ENCODE measurements at places on chromosomes 2 and 18.
A peak's percentile ranks its signal among the peaks of the same experiment; 100 is the strongest.

DNA sequence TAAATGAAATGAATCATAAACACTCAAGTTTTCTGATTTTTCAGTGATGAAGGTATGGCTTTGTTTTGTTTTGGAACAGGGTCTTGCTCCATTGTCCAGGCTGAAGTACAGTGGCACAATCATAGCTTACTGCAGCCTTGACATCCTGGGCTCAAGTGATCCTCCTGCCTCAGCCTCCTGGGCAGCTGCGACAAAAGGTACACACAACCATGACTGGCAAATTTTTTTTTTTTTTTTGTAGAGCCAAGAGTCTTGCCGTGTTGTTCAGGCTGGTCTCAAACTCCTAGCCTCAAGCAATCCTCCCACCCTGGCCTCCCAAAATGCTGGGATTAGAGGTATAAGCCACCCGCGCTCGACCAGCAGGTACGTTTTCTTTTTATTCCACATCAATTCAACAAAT, 22.5 kb upstream of the LRP2 start:
- no peak for DNase-seq

- peak; percentile 60 for DNase-seq
Measured at GRCh38 chr18:62450546-62451410, 72.0 kb upstream of the ZCCHC2 start.

DNA sequence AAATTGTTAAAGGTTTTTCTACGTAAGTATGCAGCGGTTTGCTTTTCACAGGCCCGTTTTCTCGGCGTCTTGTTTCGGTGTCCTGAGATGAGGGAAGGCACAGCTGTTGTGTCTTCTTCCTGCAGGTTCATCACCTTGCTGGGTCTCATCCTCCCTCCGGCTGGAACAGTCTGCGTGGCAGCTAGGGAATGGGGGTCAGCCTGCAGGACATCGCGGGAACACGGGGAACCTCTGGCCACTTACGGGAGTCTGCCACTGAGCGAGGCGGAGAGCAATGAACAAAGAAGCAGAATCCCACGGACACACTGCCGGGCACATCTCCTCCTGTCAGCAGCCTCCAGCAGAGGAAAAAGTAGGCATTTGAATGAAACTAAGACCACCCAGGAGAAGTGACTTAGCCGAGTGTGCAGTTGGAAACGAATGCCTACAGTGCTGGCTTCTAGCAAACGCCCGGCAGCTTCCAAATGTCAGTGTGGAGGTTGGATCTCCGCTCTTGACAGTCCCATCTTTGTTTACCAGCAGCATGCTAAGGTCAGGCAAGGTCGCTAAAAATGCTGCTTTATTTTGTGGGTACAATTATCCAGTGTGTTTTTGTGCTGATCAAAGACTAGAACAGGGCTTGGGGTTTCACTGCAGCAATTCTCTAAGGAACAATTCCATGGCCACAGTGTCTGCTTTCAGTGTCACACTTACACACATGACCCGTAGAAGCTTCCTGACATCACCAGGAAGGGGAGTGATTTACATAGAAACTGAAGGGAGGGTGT, 109.8 kb upstream of the SEC11C start:
- no peak for DNase-seq

GRCh38 chr2:73233932-73234832, at the start of gene CCT7:
CCT7 (plus strand) TSS chr2:73234308; CDS start chr2:73234379, 71 bp downstream.
- DNase-seq = peak; percentile 70

- no peak for DNase-seq
Measured at GRCh38 chr2:112623913-112624777, 21.6 kb upstream of the SLC20A1 start.

DNA sequence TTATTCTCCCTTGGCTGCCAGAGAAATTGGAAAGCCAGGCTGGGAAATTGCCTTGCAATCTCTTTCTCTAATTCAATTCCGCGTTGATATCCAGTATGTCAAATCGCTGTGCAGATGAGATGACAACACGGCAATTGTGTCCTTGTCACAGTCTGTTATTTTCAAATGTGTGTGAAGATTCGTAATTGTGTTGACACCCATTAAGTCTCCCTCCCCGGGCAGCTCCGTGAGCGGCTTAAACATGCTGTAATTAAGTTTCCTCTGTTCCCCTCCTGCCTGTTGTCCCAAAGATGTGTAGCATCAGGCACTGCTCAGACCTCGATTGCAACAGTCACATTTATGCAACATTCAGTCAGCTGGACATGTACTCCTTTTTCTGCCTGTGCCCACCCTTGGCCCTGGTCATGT, 209.5 kb downstream of the LPIN1 start:
- DNase-seq = no peak

DNA sequence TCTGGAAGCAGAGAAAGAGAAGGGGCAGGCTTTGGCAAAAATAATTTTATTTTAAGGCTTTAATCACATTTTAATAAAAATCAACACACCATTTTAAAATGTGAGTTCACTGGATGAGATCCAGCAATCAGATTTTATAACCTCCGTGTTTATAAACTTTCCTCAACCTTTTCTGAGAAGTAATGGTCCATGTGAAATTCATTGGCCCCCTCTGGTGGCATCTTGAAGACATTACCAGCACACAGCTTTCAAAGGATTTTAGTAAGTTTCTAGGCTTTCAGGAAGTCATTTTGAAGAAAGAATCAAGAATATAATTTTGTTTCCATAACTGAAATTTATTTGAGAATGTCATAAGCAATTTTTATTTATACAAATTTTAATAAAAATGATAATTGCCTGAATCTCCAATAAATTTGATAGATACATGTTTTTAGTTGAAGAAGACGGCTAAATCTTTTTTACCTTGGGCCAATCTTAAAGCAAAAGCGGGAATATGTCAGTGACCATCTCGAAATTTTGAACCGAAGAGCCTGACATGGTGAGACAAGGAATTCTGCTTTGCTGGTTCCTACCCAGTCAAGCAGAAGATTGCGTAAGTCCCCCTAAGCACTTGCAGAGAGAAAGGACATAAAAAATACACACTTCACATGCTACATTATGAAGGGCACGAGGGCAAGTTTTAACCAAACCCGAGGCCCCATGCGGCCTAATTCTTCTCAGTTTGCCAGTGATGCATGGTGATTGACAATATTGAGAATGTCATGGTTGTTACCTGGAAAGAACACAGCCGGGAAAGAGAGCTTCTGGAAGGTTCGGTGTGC, 128.4 kb upstream of the CBLN2 start:
- DNase-seq = peak; percentile 16

DNA sequence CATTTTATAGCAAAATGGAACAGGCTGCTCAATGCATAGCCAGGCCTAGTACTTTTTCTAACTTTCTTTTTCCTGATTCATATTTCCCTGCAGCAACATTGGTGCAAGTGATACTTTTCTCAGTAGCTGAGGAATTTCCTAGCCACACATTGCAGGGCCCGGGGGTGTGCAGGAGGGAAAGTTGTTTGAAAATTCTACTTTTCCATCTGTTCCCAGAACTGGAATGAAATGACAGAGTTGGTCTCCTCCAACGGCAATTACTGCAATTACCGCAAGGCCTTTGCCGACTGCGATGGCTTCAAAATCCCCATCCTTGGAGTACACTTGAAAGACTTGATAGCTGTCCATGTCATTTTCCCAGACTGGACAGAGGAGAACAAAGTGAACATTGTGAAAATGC, 50.5 kb downstream of the RASGRP3 start:
- DNase-seq = no peak

DNA sequence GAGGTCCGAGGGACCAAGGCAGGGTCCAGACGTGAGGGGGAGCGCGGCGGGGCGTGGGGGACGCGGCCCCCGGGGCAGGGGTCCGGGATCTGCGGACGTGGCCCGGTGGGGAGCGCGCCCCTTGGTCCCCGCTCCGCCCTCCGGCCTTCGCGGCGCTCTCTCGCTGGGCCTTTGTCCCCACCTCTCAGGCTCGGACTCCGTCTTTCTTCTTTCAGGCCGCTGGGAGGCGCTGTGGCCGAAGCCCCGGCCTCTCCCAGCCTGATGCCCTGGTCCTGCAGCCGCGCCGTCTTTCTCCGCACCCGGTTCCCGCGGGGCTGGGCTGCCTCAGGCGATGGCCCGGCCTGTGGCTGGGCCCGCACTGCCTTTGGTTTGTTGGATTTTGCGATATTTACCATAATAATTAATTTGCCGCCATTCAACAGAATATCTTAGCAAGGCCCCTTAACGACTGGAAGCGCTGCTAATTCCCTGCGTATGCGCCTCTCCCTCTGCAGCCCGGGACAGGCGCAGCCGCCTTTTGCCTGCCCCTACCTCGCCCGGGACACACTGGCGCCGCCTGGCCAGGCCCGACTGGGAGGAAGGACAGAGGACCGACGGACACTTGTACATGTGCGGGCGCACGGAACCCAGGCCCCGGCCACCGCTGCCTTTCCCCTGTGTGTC, 10.8 kb downstream of the SIX3 start:
- DNase-seq = peak; percentile 82

- DNase-seq = no peak
Measured at GRCh38 chr2:75528221-75528977, 32.3 kb downstream of the EVA1A start.

DNA sequence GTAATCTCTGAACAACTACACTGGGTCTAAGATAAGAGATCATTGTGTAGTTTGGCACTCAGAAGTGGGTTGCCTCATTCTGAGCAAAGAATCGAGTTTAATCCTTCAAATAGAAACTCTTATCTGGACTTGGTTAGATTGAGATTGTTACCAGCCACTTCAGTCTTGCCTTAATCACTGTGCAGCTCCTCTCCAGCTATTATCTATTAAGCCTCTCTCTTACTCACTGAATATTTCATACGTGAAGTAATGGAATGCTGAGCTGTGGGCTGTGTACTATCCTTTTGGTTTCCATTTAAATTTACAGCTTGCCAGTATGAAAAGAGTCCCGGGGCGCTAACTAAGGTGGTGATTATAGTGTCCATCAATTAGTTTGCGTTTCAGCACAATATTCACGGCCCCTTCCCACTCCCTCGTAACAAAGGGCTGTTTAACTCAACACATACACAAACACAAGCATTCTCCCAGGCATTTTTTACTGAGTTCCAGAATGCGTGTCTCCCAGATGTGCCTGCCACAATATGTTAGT, 65.7 kb upstream of the NCKAP5 start:
- DNase-seq = no peak

GRCh38 chr2:22694300-22694699, 690.7 kb upstream of the KLHL29 start:
- DNase-seq = no peak
